NCI-H2171 (cell line): ENCODE measurements at places on chromosomes 5 and 9.
A peak's percentile ranks its signal among the peaks of the same experiment; 100 is the strongest.

GRCh38 chr9:72332351-72332750 lies 32.7 kb downstream of the ZFAND5 start:
- DNase-seq: no peak

- no peak for DNase-seq
These were observed 277.6 kb upstream of the TNC start for GRCh38 chr9:115395511-115396021.

DNA sequence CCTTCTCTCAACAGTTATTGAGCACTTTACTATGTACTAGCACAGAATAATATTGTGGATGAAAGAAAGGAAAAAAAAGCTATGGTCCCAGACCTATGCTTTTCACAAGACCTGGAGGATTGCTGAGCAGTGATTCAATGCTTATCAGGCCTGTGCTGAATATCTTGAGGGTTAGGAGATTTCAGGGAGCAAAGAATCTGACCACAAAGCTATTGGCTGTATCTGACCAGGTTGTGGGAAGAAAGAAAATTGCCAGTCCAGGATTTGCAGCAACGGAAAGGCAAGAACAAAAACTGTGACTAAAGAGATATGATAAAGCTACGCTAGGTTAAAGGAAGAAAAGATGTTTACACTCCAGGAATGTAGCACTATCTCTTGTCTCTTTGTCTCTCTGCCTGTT lies 14.9 kb upstream of the MACIR start:
- DNase-seq: no peak

- no peak for DNase-seq
These were observed 76.5 kb upstream of the OLFM1 start for GRCh38 chr9:135010921-135011320.

GRCh38 chr5:90474235-90475107 lies at the start of the genes MBLAC2 and POLR3G:
Gene MBLAC2 (minus strand): TSS chr5:90474771. CDS start chr5:90474292, 479 bp downstream.
Gene POLR3G (plus strand): TSS chr5:90474864. CDS start chr5:90485568, 10,704 bp downstream.
- DNase-seq: peak; percentile 69

- no peak for DNase-seq
These were observed 29.8 kb downstream of the BAAT start for GRCh38 chr9:101354765-101355708.

- no peak for DNase-seq
These were observed 470.6 kb downstream of the PRDM9 start for GRCh38 chr5:23977997-23978396.

DNA sequence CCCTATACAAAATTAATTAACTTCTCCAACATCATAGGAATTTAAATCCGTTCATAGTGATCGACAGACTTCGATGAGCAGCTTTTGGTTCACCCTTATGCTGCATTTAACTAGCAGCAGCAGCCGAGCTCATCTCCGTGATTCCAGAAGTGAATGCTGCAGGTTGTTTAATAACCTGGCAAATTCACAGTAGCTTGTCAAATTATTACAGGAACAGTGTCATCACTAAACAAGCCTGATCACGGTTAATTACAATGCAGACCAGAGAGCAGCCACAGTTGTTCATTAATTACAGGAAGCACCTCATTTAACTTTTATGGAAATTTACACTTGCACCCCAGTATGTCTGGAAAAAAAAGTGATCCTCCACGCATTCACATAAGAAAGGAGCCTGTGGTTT lies 188.2 kb downstream of the BNC2 start:
- no peak for DNase-seq

DNA sequence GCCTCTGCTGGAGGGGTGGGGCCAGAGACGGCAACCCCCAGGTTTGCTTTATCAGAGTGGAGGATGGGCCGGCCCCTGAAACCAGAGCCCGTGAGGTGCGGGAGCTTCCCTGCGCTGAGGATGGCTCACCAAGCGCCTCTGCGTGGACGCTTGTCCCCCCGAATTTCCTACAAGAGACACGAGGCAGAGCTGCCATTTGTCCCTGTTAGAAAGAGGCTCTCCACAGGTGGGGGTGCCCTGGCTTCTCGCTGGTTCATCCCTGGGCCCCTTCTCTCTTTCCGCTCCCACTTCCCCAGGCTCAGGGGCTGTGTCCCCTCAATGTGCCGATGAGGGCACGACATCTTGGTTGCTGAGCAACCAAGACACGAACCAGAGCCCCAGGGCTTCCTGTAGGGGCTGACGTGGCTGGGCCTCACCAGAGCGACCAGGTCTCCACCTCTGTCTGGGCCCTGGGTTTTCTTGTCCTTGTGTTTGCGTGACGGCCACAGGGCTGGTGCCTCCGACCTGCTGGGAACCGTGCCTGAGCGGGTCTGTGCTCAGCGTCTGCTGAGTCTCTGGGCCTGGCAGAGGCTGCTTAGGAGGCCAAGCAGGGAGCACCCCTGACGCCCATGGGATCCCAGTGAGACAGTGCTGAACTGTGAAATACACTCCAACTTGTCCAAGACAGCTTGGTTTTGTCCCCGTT lies 119.6 kb upstream of the COL5A1 start:
- DNase-seq: no peak

DNA sequence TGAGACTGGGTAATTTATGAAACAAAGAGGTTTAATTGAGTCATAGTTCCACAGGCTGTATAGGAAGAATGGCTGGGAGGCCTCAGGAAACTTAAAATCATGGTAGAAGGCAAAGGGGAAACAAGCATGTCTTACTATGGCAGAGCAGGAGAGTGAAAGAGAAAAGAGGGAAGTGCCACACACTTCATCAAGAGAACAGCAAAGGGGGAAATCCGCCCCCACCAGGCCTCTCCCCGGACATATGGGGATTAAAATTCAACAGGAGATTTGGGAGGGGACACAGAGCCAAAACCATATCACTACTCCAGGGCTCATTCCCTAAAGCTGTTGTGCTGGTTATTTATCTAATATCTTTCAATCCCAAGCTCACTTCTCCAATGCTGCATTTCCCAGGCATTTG lies 50.2 kb upstream of the NR3C1 start:
- DNase-seq: no peak

DNA sequence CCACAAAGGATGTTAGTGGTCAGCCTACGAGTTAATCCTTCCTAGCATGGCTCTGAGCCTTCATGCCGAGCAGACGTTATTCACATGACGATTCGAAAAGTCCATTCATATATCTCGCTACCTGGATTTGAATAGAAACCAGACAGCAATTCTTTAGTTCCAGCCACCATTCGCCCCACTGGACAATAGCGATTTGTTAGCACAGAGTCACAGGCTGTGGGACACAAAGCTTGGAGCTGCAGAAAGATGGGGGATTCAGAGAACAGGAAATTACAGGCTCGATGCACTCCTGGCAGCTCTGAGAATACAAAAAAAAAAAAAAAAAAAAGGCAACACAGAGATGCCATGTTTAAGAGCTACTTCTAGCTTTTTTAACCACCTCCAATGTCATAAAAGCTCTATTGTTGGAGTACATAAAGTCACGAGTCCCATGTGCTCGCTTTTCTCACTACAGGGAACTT lies 110.7 kb downstream of the NR6A1 start:
- DNase-seq: no peak

- no peak for DNase-seq
These were observed 125.4 kb downstream of the ATPSCKMT start for GRCh38 chr5:10124287-10124686.

GRCh38 chr5:158139161-158139560 lies 280.2 kb upstream of the CLINT1 start:
- no peak for DNase-seq

DNA sequence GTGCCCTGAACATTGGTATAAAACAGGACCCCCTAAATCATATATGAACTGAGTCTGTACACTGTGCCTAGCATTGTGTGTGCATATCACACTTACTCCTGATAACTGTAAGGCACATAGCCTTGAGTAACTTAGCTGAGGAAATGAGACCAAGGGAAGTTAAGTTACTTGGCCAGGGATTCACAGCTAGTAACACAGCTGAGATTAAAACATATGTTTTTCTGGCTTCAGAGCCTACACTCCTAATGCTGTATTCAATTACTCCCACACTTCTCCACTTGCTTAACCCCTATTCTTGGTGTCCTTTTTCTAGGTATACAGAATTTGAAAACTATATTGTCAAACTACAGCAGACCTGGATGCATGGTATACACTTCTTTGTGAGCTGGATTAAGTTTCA lies 12.8 kb downstream of the GHR start:
- DNase-seq: no peak

DNA sequence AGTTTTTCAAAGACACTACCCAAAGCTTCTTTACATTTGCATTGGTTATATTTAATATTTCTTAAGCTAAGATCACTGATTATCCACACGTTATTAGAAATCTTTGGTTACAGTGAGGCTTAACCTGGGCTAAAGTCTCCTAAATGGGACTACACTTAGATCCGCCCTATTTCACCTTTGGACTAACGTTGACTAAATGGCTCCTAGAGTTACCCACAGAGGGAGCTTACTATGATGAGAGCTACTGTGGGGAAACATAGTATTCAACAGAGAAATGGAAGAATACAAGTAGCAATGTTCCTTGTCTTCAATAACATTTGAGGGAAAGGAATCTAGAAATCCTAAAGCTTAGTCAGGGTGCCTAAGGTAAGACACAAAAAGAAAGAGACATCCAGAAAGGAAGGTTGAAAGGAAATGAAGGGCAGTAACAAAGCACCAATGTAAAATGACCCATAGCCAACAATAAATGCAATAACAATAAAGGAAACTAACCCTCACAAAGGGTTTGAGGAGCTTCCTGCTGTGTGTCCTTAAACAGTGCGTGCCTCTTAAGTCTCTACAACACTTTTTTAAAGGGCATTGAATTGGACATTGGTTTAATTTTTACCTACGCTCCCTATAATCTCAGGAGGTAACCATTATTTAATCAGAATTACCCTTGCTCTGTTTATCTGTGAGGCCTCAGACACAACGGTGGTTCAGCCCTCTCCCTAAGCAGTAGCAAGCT lies 217.1 kb downstream of the PJA2 start:
- no peak for DNase-seq

DNA sequence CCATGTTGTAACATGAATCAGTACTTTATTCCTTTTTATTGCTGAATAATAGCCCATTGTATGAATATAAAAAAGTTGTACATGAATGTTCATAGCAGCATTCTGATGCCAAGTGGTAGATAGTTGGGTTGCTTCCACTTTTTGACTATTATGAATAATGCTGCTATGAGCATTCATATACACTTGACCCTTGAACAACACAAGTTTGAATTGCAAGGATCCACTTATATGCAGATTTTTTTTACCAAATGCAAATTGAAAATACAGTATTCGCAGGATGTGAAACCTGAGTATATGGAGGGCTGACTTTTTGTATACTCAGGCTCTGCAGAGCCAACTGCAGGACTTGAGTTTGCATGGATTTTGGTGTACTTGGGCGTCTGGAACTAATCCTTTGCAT lies 14.7 kb upstream of the SIL1 start:
- DNase-seq: no peak

GRCh38 chr5:37835380-37835973 lies 4.4 kb downstream of the GDNF start:
- DNase-seq: no peak

DNA sequence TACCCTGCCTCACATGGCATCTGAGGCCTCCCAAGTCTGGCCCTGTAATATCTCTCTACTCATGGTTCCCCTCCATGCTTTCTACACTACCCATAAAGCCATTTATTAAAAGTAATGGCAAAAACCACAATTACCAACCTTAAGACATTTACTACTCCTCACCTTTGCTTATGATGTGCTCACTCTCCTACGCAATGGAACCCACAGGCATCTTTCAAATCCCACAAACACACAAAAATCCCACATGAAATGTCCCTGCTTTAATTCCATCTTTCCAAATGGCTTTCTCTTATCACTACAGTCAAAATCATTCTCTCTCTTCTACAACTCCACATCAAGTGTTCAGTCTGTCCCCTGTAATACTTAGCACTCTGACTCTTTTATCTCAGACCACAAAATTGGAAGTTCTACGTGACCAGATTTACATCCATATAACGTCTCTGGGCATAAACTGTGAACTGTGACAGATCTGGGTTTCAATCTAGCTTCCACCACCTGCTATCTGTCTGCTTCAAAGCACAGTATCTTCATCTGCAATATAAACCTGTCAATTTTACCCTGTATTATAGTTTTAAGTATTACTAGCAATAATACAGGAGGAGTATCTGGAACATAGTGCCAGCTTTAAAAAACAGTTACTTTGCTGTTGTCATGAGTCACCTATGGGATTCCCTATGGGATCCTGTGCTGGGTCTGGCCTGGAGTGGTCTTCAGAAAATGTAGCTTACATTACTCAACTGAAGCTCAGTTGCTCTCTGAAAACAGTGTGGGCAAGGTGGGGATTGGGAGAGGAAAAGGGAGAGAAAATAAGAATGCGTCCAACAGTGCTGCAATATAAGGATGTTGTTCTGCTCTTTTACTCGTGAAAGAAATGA lies 137.1 kb upstream of the TRIM32 start:
- DNase-seq: no peak

GRCh38 chr5:60330236-60330635 lies 369.7 kb downstream of the DEPDC1B start:
- no peak for DNase-seq

GRCh38 chr5:123035918-123036390 lies 571 bp downstream of the PPIC start:
- DNase-seq: no peak

- DNase-seq: no peak
These were observed 54.9 kb downstream of the DUSP1 start for GRCh38 chr5:172715931-172716682.

DNA sequence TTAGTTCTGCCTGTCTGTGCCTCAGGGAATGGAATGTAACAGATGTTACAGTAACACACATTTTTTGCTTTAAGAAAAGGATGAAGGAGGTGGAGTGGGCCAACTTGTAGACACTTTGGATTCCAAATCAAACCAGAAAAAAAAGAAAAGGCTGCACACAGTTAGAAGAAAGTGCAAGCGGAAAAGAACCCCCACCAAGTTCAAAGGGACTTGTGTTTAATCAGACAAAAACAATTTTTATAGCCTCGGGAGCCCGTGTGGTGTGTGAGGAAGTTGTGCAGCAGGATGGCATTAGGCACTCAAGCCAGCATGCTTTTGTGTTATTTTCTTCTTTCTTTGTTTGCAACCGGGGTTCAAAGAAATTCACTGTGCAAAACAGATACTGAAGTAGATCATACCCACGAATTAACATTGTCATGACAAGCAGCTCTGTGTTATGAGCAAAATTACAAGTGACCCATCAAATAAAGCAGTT lies 189.5 kb downstream of the SEMA5A start:
- DNase-seq: no peak

DNA sequence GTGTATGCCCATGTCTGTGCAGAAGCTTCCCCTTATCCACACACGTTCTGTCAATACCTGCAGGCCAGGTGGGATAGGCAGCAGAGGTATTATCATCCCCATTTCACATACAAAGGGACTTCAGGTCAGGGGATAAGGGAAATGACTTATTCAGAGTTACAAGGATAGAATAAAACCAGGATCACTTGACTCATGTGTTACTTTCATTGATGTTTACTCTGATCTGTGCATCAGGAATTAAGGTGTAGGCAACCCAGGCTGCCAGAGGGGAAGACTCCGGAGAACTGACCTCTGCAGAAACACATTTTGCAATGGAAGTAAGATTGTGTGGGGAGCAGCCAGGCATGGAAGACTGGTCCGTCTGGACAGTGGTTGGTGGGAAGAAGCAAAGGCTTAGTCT lies 74.2 kb upstream of the FSTL4 start:
- no peak for DNase-seq

- no peak for DNase-seq
These were observed 33.5 kb downstream of the CSNK1G3 start for GRCh38 chr5:123545506-123545905.
